ENCODE measurements at places on chromosomes 6 and 20.

- DNase-seq, result no peak
These were observed 130.6 kb upstream of the C6orf118 start for GRCh38 chr6:165439928-165440554.

DNA sequence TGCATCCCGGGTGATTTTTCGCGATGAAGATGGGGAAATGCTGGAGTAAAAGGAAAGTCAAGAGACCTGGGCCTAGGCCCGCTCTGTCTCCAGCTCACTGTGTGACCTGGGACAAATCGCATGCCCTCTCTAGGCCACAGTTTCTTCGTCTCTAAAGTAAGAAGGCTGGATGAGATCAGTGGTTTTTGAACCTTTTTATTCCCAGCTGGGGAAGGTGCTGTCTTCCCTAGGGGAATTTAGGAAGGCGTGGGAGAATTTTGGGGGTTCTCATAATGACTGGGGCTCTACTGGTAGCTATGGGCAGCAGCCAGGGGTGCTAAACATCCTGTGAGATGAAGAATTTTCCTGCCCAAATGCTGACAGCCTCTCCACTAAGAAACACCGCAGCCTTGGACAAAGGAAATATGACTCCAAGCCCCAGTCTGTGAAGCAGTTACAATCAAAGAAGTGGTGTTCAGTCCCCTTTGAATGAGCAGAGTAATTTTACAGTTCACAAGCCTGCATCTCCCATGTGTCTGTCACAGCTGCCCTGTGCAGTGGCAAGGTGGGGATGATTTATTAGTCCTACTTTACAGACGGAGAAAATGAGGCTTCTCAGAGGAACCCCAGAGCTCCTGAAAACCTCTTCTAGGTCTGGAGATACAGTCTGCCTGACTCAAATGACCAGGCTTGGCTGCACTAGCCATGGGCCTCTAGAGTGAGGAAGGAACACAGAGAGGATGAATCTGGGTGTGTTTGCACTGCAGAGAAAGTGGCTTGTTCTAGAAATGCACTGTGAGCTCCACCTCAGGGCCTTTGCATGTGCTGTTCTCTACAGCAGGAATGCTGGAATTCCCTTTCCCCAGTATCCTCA, 57.2 kb downstream of the RAB44 start:
- DNase-seq, result no peak

DNA sequence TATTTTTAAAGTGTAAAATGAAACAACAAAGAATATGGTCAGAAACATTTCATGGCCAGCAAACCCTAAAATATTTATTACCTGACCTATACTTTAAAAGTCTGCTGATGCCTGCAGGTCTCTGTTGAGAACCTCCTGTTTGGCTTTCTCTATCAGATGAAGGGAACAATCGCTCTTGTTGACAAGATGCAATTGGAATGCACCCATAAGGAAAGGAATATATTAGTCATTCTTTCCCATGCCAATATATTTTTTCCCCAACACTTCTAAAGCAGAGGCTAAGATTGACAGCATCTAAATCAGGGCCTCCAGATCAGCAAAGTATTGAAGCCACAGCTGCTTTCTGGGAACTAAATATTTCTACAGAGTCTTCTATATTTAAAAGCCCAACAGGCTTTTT, 897.8 kb downstream of the EPHA7 start:
- no peak for DNase-seq

DNA sequence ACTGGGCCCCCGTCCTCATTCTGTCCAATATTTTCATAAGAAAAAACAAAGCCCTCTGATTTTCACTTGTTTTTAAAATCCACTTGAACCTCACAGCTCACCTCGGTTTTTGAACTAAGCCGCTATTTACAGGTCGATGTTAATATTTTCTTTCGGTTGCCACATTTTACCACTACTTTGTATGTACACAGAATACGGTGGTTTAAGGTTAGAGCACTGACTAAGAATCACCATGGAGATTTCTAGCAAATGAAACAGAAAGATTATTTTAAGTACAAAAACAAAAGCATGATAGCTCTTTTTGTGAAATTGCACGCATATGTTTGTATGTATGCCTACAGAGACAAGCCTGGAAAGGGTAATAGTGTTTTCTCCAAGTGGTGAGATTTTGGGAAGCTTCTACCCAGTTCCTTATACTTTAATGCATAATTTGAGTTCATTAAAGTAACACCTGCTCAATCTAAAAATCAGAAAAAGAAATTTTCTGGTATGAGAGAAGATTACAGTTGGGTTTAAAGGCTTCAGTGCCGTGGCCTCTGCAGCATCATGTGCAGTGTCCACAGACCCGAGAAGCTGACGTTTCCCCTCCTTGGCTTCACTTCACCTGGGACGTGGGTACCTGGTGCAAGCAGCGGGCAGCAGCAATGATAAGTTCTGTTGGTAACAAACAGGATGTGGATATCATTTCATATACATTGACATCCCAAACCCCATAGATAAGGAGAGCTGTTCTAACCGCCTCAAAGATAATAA, 144.0 kb downstream of the UST start:
- DNase-seq, result no peak

DNA sequence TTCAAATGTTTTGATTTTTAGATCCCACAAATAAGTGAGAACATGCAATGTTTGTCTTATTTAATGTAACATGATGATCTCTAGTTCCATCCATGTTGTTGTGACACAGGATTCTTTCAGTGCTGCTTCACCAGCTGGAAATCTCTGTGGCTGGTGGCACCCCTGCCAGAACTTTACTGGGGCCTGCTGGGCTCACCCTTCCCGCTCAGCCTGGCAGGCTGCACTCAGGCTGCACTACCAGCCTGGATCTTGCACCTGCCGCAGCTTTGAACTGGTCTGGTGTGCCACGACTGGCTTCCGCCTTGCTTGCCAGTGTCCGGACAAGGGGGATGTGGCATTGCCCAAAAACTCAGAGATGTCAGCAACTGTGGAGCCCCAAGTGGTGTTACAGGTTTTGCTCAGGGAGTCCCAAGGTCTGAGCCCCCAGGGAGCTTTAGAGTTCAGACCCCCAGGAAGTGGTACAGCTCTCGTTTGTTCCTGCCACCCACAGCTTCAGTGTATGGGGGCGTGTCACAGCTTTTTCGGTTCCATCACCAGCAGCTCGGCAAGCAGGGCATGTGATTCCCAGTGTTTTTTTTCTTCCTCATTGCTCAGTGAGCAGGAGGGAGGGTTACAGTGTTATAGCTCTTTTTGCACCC, 72.3 kb upstream of the SYNCRIP start:
- DNase-seq, result no peak

- peak; percentile 85 for DNase-seq
These were observed 713 bp upstream of the ELMO2 start for GRCh38 chr20:46406986-46407670.

GRCh38 chr20:53146201-53146891, 174.2 kb downstream of the TSHZ2 start:
- DNase-seq, result no peak

GRCh38 chr6:52124126-52125121, 37.0 kb upstream of the PKHD1 start:
- no peak for DNase-seq

DNA sequence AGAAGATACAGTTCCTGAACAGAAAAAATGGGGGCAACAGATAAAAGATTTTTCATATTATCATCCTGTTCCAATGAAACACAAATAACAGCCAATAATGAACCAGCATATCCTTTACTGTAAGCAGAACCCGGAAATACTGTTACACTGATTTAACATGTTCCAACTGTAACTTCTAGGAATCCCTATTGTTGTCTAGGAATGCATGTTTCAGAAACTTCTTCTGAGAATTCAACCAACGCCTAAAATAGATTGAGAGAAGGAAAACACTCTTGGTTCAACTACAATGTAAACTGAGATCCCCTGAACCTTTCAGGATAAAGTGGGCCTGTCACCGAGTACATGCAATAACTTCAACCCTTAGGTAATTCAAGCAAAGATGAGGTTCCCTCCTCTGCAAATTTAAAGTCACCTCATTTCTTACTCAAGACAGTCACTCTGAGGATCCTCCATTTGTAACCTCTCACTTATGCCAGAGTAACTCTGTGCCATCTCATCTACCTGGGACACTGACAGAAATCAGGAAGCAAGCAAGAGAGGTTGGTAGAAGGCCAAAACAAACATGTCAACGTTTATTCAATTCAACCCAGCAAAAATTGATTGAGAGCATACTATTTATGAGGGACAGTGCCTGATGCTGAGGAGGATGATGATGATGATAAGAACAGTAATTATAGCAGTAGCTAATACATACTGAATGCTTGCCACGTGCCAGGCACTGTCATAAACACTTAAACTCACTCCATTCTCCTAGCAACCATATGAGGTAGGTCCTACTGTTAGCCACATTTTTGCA, 14.1 kb downstream of the UBE3D start:
- no peak for DNase-seq

DNA sequence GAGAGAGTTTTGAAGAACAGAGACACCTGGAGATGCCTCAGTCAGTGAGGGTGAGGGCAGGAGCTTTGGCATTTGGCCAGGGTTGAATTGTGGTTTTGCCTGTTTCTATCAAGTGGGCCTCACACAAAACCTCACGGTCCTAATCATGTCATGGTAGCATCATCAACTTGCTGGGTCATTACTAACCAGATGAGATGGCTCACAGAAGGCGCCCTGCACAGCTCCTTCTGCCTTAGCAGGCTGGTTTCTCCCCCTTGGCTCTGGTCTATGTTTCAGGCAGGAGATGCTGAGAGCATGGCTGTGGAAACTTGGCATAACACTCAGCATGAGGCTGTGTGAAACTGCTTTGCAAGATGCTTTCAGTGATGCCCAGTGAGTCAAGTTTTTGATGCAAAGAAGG, 99.3 kb downstream of the LRRC1 start:
- DNase-seq, result no peak

DNA sequence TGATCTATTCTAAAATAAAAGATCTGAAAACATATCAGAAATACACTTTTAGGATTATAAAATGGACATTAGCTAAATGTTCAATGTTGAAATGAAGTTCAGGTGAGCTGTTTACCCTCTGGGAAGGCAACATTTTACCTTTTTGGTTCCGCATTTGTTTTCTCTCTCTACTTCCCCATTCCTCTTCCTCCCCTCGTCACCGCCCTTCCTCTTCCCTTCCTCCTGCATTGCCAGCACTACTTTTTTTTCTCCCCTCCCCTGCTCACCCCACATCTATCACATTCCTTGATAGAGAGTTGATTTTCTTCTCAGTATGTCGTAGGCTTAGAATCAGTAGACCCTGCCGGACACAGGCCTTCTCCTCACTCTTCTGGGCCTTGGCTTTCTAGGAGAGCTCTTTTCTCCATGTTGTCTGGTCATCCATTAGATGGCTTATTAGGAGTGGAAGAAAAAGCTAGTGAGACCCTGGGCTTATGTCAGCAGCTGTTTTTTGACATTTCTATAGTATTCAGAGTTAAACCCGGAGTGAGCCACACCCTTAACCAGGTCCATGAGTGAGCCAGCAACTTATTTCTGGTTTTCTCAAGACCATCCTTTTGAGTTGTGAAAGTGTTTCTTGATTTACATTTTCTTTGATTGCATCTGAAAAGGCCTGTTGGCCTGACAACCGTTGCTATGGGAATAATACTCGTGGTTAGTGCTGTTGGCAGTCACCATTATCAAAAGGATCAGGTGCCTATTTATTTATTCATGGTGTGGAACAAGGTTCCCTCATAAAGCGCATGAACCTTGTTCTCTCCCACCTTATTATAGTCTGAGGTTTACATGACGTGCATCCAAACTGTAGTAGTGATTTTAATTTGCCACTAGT, 90.9 kb downstream of the DTD1 start:
- no peak for DNase-seq

GRCh38 chr6:125850361-125850760, 59.6 kb downstream of the NCOA7 start:
- DNase-seq, result no peak

- DNase-seq, result no peak
These were observed 95.5 kb downstream of the PREX1 start for GRCh38 chr20:48732081-48732829.

- no peak for DNase-seq
These were observed 35.0 kb downstream of the SESN1 start for GRCh38 chr6:109059571-109060021.

GRCh38 chr20:14418376-14418775, 81.0 kb upstream of the FLRT3 start:
- no peak for DNase-seq

GRCh38 chr6:30931969-30932645, at the start of gene SFTA2:
TSS of gene SFTA2 (minus strand) at chr6:30932170. CDS start at chr6:30932096, 74 bp downstream.
- DNase-seq, result no peak

- DNase-seq, result no peak
These were observed 120.6 kb downstream of the RCAN2 start for GRCh38 chr6:46370622-46371021.

DNA sequence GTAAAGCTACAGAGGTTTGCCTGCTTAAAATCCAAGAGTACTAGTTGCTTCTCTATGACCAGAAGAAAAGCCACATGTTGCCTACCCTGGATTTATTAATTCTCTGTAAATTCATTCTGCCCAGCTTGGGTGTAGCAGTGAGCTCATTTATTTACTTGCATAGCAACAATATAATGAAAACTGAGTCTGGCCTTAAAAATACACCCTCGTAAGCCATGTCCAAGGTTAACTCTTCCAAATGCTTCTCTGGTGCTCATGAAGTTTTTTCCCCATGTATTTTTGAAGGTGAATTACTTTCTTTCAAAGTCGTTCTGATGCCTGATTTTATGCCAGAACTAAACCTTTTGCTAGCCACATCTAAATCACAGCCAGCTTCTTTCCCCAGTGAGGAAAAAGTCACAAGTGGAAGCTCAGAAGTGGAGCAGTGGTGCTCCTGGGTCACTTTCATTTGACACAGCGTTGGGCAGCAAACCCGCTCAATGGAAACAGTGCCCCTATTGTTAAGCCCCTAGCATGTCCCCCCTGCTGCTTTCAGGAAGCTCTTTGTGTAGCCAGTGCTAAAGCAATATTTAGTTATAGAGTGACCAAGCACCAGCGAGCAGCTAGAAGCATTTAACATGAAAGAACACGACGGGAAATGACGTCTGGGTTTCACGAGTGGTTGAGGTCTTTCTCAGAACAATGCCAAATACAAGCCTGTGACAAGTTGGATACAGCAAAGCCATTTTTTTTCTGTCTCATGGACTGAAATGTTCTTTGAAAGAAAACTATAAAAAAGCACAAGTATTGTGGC, 29.8 kb downstream of the NEDD9 start:
- no peak for DNase-seq

- DNase-seq, result no peak
These were observed 31.6 kb downstream of the CBFA2T2 start for GRCh38 chr20:33521461-33521860.

DNA sequence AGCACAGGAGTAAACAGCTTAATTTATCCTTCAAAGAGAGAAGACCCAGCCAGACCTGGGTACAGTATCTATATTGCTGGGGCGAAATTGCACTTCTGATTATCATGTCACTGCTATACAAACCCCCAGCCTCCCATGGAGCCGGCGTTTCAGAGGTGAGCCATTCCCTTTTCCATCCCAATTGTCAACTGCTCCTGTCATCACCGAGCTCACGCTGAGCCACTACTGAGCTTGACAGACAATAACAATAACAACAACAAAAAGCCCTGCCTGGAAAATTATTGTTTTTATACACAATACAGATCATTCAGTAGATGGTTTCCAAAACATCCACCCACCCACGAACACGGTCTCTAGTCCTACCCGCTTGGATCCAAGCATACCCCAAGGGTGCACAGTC, 129.0 kb upstream of the JARID2 start:
- DNase-seq, result no peak

- DNase-seq, result no peak
These were observed 23.0 kb downstream of the ZNF217 start for GRCh38 chr20:53570446-53571276.

- no peak for DNase-seq
These were observed 39.5 kb upstream of the SUMO4 start for GRCh38 chr6:149360536-149360935.

GRCh38 chr20:44384423-44385027, 29.0 kb downstream of the HNF4A start:
- DNase-seq, result peak; percentile 90
